ENCODE measurements at places on chromosomes 3 and 15.

GRCh38 chr3:72220946-72221345 lies 436.0 kb upstream of the PROK2 start:
- DNase-seq, result no peak

- no peak for DNase-seq
Measured at GRCh38 chr3:180776433-180776832, 97.1 kb upstream of the CCDC39 start.

DNA sequence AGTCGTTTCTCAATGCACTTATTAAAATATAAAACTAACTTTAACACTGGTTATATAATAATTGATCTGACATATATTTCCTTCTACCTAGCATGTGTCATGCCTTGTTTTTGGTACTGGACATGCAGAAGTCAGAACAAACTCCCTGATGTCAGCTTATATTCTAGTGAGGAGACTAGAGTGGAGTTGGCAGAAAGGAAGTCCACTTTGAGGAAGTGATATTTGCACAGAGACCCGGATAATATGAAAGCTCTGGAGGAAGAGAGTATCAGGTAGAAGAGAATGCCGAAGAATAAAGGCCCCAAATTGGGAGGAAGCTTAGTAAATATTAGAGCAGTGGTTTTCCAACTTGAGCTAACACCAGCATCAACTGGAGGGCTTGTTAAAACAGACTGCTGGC lies 24.6 kb upstream of the ZNF280D start:
- DNase-seq, result no peak

DNA sequence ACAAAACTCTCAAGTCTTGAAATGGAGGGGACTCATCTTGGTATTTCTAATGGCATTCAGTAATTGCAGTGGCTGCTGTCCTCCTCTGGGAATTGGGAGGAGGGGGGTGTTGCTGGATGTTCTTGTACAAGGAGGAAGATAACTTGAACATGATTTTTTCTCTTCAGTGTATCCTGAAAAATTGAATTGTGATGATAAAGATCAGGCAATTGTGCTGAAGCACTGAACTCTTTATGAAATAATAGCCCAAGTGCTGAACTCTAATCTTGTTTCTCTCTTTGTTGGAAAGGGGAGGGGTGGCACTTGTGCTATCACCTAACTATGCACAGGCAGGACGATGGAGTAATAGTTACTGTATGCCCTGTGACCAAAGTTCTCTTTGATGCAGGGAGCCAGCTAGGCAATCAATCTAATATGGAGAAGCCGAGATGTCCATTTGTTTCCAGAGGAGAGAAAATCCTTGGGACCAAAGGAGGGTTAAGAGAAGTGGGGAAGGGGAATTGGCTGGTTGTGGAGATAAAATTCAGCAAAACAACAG lies 68.1 kb upstream of the ATP2C1 start:
- DNase-seq, result no peak
